Stimulated activated CD8-positive, alpha-beta memory T cell treated with anti-CD3 and anti-CD28 coated beads, Interleukin-4, amount 100 ng/mL, for 1 hour (primary cell): ENCODE measurements at places on chromosomes 11 and 22.

GRCh38 chr11:8717544-8717875, 34.9 kb downstream of the RPL27A start:
- no peak for DNase-seq

GRCh38 chr11:104043678-104044239, 7.3 kb downstream of the DDI1 start:
- DNase-seq: no peak

DNA sequence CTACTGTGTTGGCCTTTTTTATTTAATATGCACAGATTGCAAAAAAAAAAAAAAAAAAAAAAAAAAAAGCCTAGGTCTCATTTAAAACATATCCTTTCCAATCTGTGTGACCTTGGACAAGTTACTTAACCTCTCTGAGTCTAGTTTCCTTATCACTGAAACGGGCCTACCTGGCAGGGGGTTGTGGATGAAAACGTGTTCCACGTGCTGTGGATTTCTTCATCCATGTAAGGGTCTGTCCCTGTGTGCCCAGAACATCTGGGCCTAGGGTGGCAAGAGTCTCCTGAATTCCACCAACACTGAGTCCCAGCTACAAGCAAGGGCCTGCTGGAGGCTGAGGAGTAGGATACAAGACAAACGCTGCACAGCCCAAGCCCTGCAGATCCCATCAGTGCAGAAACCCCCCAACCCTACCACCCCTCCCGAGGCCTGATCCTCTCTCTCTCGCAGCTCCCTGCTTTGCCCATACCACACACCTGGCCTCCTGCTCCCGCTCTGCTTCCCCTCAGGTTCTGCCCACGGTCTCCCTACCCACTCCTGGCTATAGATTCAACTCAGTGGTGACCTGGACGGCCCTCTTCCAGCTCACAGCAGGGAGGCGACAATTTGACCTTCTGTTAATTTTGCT, 4.7 kb upstream of the GNAZ start:
- DNase-seq: no peak

DNA sequence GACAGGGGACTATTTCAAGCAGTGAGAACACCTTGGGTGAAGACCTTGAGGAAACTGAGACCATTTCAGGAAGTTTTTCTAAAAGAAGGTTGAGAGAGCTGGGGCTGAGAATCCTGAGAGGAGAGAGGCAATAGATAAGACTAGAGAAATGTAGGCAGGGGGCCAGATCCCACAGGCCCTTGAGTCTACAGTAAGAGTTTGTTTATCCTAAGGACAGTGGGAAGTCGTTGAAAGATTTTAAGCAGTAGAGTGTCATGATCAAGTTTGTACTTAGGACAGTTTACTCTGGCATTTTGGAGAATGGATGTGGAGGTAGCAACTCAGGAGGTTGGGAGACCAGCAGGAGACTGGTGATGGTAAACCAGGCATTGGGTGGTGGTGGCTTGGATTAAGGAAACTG, 17.1 kb downstream of the HSD17B12 start:
- no peak for DNase-seq

DNA sequence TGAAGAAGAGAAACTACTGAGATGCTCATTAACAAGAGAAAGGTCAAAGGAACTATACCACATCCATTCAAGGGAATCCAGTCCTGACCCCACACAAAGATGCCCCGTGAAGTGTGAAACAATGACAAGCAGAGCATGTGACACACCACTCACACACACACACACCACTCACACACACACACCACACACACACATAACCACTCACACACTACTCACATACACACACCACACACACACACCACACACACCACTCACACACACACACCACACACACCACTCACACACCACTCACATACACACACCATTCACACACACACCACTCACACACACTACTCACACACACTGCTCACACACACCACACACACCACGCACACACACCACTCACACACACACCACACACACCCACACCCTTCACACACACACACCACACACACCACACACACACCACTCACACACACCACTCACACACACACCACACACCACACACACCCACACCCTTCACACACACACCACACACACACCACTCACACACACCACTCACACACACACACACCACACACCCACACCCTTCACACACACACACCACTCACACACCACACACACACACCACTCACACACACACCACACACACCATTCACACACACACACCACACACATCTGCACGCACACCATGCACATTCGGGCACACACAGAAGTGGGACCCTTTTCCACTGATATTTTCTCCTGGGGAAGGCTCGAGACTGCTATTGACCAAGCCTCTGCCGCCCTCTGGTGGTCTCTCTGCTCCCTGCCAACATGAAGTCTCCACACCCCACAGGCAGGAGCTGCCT, 32.0 kb upstream of the COMT start:
- peak; percentile 74 for DNase-seq

GRCh38 chr11:131246156-131246555, 124.3 kb upstream of the NTM start:
- DNase-seq: no peak

GRCh38 chr11:10908215-10908951, 50.5 kb upstream of the ZBED5 start:
- no peak for DNase-seq

- DNase-seq: no peak
Observed at GRCh38 chr22:21031545-21032036, 770 bp downstream of the SLC7A4 start.

GRCh38 chr22:38689651-38690050, 7.9 kb downstream of the TOMM22 start:
- DNase-seq: no peak

DNA sequence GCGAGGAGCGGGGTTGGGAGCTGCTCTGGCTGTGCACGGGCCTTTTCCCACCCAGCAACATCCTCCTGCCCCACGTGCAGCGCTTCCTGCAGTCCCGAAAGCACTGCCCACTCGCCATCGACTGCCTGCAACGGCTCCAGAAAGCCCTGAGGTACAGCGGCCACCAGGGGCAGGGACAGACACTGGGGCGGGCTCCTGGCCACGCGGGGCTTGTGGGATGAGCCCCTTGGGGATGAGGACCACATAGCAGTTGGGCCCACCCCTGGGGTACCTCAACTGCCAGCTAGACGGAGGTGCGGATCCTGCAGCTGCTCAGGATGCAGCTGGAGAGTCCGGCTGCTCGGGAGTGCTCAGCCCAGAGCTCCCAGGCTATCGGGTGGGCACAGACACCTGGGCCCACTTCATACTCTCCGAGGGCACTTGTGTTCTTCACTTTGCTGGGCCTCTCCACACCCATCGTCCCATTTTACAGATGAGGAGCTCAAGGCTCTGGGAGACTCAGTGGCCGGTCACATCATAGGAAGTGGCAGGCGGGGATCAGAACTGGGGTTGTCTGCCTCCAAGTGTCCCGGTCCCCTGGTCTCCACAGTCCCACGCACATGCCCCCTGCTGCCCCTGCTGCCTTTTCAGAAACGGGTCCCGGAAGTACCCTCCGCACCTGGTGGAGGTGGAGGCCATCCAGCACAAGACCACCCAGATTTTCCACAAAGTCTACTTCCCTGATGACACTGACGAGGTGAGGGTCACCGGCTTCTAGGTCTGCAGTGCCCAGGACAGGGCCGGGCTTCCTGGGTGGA, 77.6 kb downstream of the MYO7A start:
- DNase-seq: no peak

- peak; percentile 31 for DNase-seq
Observed at GRCh38 chr11:11265994-11266606, 87.0 kb downstream of the CSNK2A3 start.

GRCh38 chr11:20373147-20373546, 9.6 kb downstream of the HTATIP2 start:
- no peak for DNase-seq

DNA sequence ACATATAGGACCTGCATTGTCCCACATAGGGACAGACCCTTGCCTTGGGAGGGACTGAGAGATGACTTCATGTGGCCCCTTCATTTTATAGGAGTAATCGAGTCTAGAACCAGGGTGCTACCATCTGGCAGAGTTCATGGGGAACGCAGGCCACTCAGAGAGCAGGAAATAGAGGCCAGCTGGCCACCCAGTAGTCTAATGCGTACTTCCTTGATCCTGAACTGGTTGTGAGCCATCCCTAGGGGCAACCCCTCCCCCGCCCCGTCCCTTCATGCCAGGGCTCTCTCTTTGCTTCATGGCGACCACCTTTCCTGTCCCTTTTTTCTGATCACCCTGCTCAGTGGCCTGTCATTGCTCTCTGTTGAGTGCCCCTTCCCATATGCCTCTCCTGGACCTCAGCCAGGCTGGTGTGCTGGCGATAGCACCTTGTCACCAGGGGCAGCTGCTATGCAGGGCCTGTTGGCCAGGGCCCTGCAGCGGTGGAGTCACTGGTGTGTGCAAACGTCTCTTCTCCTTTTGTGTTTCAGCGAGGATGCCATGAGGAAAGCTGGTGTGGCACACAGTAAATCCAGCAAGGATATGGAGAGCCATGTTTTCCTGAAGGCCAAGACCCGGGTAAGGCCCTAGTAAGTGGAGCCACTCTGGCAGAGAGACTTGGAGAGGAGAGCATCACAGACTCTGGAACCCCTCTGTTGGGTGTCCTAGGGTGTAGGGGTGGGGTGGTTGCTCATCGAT, 29.3 kb downstream of the MED15 start:
- no peak for DNase-seq

DNA sequence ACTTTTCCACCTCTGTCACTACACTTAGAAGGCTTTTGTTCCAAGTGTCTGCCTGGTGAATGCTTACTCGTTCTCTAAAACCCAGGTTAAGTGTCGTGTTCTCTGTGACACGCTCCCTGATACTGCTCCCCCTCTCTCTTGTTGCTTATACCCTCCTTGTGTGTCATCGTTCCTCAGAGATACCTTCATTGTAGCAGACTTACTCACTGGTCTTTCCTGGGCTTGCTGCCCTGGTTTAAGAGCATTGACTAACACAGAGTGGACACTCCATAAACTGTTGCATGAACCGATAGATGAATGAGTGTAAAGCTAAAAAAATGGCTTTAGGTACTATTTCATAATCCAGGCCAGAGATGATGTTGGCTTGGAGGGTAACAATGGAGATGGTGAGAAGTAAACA, 171.3 kb downstream of the GRIK4 start:
- DNase-seq: no peak

DNA sequence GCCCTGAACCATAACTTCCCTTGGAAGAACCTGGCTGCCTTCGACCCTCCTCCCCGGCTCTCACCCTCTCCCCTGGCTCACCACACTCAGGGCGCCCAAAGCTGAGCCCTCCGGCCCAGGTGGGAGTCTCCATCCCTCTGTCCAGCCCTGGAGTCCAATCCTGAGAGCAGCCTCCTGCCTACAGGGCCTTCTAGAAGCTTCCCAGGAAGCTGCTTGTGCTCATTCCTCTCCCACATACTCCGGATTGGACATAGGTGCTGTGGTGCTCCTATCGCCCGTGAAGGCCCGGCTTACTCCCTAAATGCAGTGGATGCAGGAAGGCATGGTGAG, 1332.0 kb downstream of the BRD1 start:
- DNase-seq: no peak

DNA sequence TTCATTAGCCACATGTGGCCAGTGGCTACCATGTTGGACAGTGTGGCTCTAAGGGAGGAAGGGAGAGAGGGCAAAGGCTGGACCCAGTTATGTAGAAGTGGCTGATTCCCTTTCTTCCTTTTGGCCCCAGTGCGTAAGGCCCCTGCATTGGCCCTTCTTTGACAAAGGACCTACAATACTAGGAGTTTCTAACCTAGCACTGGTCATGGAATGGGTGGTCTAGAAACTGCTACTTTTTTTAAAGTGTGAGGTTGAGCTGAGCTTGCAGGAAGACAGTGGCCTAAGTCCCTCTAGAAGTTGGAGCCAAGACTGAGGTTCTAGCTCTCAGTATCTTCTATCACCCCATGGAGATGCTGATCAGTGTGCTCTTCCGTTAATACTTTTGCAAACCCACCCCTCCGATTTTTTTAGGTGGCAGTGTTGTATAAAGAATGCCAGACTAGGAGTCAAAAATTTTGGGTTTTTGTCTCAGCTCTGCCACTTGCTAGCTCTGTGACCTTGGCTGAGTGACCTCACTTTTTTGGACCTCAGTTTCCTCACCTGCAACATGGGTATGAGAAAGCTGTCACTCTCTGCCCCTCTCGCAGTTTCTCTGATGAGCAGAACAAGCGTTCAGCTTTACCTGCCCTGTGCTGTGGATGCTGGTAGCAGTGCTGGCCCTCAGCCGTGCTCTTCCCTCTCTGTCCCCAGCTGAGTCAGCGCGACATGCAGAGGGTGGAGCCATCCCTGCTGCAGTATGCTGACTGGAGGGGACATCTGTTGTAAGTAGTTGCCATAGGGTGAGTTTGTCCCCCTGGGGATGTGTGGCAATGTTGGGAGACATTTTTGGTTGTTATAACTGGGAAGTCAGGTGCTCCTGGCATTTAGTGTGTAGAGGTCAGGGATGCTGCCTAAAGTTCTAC, 6.9 kb downstream of the ACCS start:
- DNase-seq: no peak

GRCh38 chr11:73252577-73253191, 19.5 kb upstream of the P2RY6 start:
- DNase-seq: no peak

- DNase-seq: no peak
Observed at GRCh38 chr11:107744736-107745135, 32.9 kb upstream of the SLN start.

DNA sequence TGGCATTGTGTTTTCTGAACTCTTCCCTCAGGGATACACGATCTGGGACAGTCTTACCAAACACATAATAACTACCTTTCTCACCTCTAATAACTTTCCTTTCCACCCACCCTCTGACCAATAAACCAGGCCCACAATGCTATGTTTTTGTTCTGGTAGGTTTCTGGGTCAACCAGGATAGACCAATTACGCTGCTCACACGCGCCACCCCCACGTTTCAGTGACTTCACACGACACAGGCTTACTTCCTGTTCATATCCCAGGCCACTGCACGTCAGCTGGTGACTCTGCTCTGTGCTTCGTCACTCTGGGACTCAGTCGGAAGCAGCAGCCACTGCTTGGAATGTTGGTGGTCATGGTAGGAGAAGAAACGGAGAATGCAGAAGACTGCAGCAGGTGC, 2.5 kb downstream of the KRTAP5-4 start:
- no peak for DNase-seq

DNA sequence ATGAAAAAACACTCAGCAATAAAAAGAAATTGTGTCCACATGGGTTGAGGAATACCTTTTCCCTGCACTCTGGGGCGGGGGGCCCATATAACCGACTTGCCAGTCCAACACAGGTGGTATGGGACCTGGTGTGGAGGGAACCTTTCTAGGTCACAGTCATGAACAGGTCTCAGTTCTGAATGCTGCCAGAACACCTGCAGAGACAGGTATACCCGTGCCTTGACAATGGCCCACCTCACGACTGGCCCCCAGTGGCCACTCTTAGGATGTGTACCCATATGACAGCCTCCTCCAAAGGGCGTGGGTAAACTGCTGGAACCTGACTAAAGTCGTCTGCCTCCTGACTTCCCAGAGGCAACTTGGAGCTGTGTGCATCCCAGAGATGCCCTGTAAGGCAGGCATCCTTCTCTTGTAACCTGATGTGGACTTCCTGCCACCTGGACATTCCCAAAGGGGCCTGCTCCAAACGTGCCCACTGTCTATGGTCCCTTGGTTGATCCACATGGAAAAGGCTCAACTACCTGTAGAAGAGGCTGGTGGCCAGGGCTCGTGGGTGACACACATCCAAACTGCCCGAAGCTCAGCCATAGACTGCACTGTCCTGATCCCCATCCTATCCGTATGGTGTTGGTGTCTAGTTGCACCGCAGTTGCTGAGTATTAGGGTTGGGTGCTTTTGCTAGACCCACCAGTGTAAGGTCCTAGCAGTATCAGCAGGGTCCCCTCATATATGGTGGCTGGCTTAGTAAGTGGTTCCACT, 859.3 kb downstream of the BRD1 start:
- no peak for DNase-seq
